T-helper 2 cell (primary cell): ENCODE measurements at places on chromosomes 7 and 10.

GRCh38 chr7:31707089-31707488 is 20.1 kb downstream of the PPP1R17 start:
- no peak for DNase-seq

- no peak for DNase-seq
Measured at GRCh38 chr7:24970676-24971075, 9.3 kb downstream of the OSBPL3 start.

- no peak for DNase-seq
Measured at GRCh38 chr10:34479520-34480179, 335.4 kb downstream of the PARD3 start.

DNA sequence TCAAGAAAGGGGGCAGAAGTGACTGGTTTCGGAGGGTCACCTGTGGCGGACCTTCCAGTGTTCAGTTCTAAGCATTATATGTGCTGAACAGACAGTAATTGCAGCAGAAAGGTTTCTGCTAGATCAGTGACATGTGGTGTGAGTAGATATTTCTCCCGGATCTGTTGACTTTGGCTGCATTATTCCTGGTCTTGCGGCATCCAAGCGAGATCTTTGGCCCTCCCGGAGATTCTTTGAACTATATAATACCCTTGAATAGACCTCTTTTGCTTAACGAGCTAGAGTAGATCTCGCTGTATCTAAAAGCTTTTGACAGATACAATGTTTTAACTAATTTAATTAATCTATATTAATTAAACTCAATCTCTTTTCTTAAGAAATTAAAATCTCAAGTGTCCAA is 99.8 kb downstream of the PTN start:
- DNase-seq, result no peak

DNA sequence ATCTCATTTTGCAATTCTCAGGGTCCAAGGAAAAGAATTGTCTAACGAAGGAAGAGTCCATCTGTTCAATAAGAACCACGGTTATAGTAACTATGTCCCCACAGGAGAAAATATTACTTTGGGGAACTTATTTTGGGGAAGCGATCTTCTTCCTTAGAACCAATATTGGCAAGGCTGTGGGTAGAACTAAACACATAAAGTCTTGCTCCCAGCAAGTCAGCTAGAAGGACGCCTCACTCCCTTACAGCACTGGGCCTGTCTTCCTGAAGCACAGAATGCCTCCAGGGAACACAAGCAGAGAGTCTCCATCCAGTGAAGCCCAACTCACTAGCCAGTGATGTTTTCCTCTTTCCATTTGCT is 30.2 kb downstream of the C10orf71 start:
- no peak for DNase-seq

DNA sequence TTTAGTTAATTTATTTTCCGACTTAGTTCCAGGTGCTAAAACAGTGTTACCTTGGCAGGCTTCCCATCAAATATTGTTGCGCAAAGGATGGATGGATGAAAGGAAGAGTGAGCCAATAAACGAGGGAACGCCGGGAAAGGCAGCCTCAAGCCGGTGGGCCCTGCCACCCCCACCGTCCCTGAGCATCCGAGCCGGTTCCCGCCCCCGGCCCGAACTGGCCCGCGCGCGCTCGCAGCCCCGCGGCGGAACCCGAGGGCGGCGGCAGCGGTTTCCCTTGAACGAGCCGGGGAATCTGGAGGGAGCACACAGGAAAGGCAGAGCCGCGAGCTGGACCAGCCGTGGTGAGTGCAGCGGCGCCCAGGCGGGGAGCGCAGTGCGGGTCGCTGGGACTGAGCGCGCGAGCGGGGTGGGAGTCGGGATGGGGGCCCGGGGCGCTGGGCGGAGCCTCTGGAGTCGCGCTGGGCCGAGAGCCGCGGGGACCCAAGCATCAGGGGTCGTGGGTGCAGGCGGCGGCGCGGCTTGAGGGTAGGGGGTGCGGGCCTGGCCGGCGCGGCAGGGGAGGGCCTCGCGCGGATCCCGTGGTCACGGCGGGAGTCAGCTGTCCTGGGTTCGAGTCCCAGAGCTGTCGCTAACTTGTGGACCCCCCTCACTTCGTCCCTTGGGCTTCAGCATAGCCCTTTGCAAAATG is at the start of gene AGK:
Gene AGK, plus strand, starts transcription at position 317 of the 688 bp plus-strand sequence. CDS start 4,057 bp downstream, outside the sequence.
- DNase-seq, result peak; percentile 54

- DNase-seq, result no peak
Measured at GRCh38 chr10:50582766-50583762, 40.7 kb downstream of the SGMS1 start.

DNA sequence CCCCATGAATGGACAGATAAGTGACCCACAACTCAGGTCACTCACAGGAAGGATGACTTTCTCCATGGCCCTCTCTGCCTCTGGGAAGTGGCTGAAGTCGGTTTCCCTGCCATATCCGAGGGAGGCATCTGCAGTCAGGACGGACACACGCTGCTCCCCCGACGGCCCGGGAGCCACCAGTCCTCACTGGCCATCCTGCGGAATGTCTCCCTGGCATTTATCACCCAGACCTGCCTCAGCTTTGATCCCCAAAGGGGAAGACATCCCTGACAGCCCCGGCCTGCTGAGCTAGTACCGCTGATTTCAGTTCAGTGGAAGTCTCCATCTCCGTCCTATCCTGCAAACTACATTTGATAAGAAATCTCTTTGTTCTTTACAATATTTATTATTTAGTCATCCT is 339.5 kb upstream of the MKI67 start:
- no peak for DNase-seq

DNA sequence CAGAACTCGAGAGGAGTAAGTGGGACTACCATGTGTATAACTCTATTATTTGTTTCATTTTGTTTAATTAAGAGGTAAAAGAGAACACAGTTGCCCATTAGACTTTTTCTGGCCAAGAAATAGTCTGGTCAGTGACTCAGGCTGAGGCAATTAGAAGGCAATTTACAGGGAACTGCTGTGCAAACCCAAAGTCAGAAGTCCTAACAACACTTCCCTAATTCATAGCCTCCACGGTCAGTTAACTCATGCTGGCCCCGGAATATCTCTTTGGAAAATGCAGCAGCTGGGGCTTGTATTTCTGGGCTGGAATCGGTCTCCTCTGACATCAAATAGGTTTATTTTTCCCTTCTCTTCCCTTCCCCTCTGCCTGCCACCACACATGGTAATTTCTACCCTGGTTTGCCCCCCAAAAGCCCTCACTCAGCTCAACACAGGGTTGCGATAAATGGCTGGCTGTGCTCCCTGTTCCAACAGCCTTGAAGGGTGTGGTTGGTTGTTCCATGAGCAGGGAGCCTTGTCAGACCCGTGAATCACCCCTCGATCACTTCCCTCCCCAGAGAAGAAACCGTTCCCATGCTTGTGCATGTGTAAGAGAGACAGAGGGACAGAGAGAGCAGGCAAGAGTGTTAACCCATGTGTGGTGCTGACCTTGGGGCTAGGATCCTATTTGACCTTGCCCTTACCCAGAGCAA is 5.3 kb downstream of the SH3PXD2A start:
- no peak for DNase-seq

DNA sequence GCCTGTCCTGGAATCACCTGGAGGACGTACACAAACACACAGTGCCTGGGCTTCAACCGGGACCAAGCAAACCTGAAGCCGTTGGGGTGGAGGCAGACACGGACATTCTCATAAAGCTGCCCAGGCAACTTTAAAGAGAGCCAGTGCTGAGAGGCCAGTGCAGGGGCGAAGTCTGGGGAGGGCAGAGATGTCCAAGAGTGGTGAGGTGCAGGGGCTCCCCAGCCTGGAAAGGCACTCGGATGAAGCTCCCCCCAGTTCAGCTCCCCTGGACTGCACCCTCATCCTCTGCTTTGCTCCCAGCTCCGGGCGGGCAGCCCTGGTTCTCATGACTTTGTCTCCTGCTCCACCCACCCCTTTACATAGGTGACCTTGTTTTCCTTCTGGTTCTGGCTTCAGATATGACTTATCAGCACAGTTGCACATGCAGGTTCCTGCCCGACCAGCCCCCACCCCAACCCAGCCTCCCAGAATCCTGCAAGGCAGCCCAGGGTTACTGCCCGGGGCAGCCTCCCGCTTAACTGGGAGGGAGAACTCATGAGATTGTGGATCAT is 60.8 kb upstream of the EEPD1 start:
- no peak for DNase-seq

DNA sequence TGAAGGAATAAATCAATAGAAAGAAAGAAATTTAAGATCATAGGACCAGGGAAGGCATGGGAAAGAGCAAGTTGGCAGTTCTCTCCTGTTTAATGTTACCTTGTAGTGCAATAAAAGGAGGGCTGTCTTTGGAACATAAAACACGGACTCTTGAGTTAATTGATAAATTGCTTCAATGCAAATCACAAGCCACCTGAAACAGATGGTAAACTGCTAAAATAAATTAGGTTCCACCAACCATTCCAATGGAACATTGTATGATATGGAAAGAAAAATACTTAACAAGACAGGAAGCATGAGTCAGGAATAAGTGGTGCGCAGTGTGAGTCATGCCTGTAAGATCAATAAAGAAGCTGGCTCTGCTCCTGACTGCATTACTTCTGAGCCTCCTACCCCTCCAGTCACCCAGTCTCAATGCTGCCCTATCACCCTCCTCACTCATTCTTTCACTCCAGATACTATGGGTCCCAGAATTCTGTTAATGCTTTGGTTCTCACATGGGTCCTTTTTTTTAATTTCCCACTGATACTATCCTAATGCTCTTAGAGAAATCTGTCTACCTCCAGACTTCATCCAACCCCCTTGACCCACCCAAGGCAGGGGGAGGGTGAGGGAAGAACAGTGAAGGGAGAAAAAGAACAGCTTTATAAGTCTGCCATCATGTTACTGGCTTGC is 78.9 kb downstream of the LRRC17 start:
- no peak for DNase-seq

- no peak for DNase-seq
Measured at GRCh38 chr7:116342125-116342524, 131.8 kb downstream of the TES start.

DNA sequence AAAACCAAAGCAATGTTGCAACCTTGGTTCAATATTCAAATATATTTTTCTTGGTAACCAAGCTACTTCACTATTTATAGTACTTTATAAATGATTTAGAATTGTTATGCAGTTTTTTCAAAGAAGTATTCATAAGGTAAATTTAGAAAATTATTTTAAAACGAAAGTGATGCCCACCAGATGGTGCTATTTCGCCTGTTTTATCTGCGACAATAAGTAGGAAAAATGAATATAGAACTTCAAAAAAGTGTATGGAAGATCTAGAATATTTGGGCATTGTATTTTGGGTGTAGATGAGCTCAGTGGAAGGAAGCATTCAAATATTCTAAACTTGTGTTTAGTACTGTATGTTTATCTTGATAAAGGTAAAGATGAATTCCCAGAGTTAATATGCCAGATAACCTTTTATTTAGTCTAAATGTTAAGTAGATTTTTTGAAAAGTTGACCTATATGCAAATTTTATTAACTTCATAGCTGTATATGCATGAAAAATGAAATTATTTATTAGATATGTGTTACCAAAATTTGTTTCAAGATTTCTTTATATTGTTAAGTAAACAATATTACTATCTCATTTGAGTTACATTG is 93.2 kb downstream of the ADK start:
- no peak for DNase-seq

GRCh38 chr7:124566583-124566982 is 199.0 kb downstream of the GPR37 start:
- no peak for DNase-seq

- no peak for DNase-seq
Measured at GRCh38 chr7:18890885-18891621, 226.4 kb downstream of the TWIST1 start.

DNA sequence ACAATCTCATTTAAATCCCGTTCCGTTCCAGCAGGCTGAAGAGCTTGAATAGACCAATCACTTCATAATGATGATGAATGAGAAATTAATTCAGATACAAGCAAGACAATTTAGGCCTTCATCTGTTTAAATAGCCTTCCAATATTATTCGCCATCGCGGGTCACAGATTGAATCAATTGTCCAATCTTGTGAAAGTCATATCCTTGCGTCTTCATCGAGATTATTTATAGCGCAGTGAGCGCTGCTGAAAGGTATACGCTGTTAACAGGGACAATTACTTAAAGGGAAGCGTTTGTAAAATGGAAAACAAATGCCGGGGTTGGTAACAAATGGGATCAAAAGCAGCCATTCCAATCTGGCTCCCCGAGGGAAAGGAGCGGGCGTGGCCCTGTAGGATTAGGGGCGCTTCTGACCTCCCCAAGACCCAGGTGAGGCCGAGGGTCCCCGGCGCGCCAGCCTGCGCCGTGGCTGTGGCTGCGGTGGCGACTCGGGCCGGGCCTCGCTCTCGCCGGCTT is 8.6 kb downstream of the EVX1 start:
- DNase-seq, result no peak
